Urinary bladder (tissue), 4 donors: ENCODE measurements at places on chromosomes 4 and X.

DNA sequence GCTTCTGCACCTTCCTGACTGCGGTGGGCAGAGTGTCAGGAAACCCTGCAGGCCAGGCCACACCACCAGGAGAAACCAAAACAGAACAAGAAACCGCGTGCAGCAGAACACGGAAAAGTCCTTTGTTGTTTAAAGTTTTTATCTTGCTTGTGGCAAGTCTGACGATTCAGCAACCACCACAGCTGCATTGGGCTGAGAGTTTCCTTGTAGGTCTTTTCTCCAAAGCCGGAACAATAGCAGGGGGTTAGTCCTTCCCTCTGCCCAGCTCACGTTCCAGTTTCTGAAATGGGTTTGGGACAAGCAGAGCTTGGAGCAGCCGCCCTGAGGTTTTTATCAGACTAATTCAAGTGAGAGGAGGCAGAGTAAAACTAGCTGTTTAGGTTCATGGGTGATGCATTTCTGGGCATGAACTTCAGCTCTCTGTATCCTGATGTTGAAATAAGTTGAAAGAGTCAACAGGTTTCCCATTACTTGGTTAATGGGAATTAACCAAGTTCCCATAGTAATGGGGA, 216.9 kb downstream of the PTTG2 start:
- no peak for DNase-seq

DNA sequence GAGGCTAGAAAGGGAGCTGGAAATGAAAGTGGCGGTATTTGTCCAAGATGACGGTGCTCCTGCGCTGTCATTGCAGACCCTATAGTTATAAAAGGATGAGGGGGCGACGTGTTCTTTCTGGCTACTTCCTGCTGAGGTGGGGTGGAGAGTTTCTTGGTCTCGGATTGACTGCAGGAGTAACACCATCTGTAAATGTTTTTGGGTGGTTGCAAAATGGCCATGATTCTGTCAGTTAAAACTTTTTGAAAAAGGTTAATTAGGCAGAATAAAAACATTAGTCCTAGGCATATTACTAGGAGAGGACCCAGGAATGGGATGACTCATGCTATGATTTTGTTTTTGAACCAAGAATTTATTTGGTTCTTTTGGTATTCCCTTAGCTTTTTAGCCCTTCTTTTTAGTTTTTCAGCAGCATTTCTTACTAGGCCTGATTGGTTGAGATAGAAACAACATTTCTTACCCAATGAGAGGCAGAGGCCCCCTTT, 53.1 kb downstream of the USP11 start:
- DNase-seq, result no peak

- no peak for DNase-seq
These were observed 29.5 kb downstream of the TFDP3 start for GRCh38 chrX:133188631-133189030.

- no peak for DNase-seq
These were observed 361.1 kb upstream of the BOD1L1 start for GRCh38 chr4:13988353-13989305.

- no peak for DNase-seq
These were observed 15.4 kb upstream of the ANTXR2 start for GRCh38 chr4:80088471-80088870.

DNA sequence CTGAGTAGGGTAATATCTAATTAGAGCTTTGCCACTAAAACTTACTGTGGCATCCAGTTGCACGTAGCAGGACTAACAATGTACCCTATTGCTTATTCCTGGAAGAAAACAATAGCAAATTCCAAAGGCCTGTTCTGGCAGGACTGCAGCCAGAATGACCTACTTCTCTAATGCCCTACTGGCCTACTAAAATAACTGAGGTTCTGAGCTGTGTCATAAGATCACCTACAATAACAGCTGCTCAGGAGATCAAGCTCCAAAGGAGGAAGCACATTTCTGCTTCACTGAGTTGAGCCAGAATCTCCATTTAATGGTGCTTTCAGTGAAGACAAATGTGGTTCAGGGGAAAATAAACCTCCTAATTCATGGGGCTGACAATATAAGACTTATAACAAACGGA, 42.2 kb upstream of the CXCL8 start:
- no peak for DNase-seq

- DNase-seq, result no peak
These were observed 179.5 kb upstream of the TBL1X start for GRCh38 chrX:9285342-9285771.

DNA sequence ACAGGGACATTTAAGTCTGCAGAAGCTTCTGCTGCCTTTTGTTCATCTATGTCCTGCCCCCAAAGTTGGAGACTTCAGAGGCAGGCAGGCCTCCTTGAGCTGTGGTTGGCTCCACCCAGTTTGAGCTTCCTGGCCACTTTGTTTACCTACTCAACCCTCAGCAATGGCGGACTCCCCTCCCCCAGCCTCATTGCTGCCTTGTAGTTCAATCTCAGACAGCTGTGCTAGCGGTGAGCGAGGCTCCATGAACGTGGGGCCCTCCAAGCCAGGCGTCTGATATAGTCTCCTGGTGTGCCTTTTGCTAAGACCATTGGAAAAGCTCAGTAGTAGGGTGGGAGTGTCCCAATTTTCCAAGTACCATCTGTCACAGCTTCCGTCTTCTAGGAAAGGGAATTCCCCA, 170.1 kb downstream of the CCNG2 start:
- DNase-seq, result no peak
